ENCODE measurements at places on chromosomes 13 and 19.

DNA sequence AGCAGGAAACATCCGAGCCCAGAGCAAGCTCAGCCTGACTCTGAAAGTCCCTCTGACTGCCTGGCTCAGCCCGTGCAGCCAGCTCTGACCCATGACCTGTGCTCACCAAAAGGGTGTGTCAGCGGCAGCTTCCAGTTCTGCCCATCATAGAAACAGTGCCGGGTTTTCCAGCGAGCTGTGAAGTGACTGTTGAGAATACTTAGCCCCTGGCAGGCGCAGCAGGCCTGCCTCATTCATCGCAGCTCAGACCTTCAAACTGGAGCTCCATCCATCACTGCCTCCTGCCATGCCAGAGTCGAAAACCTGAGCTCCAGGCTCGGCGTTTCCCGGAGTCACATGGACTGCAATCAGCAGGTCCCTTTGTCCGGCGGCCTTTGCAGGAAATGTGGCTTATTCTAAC is 16.3 kb upstream of the GSX1 start:
- no peak for DNase-seq

GRCh38 chr13:46630431-46631178 is 77.6 kb downstream of the LRCH1 start:
- no peak for DNase-seq

DNA sequence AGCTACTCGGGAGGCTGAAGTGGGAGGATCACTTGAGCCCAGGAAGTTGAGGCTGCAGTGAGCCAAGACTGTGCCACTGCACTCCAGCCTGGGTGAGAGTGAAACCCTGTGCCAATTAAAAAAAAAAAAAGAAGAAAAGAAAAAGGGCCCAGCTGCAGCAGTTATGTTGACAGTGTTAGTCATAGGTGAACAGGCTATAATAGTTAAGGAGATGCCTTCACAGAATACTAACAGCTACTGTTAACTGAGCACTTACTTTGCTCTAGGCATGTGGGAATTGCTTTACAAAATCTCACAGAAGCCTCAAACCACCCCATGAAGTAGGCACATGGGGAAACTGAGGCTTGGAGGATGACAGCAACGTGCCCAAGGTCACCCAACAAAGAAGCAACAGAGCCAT is 3.9 kb downstream of the FBXO17 start:
- DNase-seq = no peak

DNA sequence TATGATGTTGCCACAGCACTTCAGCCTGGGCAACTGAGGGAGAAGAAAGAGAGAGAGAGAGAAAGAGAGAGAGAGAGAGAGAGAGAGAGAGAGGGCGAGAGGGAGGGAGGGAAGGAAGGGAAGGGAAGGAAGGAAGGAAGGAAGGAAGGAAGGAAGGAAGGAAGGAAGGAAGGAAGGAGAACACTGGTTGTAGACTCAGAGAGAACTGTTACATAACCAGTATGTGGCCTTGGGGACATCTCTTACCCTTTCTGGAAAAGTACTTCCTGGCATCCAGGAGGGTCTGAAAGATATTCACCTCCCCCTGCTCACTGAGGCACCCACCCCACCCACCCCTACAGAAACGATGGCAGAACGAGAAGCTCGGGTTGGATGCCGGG is 2.7 kb upstream of the ARHGEF1 start:
- no peak for DNase-seq

GRCh38 chr19:2039959-2040646 is 10.9 kb downstream of the MKNK2 start:
- DNase-seq = no peak

GRCh38 chr19:53771144-53771543 is 53.0 kb downstream of the NLRP12 start:
- DNase-seq = no peak

- DNase-seq = no peak
Observed at GRCh38 chr19:50516456-50516855, 2.7 kb upstream of the ASPDH start.

DNA sequence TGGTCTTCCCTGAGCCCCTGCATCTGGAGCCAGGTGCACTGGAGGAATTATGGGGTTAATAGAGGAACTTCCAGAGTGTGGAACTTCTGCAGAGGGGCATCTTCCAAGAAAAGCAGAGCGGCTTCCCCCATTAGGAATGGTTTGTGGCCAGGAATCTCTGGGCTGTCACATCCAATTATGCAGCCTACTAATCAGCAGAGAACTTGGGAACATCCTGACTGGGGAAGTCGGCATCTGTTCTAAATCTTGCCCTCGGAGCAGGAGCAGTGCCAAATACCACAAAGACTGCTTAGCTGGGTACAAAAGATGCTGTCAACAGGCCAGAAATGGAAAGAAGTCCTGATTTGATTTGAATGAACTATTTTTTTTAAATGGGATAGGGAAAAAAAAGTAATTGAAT is 435.1 kb downstream of the ZNF536 start:
- DNase-seq = no peak

- DNase-seq = no peak
Observed at GRCh38 chr13:73248711-73249580, 190.1 kb downstream of the KLF5 start.

DNA sequence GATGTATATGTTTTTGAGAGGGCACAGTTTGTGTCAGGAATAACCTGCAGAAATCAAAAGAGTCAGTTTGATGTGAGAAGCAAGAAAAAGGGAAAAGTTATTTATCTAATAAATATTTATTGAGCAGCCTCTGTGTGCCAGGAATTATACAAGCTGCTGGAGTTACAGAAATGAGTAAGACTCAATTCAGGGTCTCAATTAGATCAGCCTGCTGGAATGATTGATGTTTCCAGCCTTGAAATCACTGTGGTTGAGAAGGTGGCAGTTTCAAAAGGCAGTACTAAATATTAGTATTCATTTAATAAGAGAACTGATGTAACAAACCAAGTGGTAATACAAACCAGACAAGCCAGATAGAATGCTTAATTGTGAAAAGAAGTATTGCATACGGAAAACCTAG is 782.4 kb upstream of the GPC6 start:
- no peak for DNase-seq

DNA sequence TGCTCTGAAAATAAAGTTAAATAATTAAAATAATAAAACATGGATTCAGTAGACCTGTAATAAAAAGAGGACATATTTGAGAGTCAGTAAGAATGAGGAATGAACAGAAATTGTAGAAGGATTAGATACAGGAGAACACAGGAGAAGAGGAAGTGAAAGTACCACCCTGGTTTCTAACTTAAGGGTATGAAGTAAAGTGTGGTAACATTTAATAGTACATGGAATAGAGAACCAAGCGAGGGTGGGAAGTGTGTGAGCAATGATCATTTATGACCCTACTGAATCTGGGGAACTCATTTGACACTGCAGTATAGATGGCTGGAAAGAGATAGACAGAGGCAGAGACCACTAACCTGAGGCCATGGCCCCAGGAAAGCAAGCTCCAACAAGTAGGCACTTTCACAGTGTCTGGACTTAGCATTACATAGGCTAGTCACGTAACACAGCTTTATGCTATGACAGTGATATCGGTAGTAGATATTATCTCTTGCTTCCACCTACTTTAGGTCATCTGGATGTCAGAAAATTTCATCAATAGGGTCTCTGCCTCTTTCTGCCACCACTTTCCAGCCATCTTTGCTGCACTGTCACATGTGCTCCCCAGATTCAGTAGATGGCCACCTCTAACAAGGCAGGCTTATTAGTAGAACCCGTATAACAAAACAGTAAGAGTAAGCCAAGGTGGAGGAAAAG is 633.9 kb upstream of the MIR17HG start:
- no peak for DNase-seq

DNA sequence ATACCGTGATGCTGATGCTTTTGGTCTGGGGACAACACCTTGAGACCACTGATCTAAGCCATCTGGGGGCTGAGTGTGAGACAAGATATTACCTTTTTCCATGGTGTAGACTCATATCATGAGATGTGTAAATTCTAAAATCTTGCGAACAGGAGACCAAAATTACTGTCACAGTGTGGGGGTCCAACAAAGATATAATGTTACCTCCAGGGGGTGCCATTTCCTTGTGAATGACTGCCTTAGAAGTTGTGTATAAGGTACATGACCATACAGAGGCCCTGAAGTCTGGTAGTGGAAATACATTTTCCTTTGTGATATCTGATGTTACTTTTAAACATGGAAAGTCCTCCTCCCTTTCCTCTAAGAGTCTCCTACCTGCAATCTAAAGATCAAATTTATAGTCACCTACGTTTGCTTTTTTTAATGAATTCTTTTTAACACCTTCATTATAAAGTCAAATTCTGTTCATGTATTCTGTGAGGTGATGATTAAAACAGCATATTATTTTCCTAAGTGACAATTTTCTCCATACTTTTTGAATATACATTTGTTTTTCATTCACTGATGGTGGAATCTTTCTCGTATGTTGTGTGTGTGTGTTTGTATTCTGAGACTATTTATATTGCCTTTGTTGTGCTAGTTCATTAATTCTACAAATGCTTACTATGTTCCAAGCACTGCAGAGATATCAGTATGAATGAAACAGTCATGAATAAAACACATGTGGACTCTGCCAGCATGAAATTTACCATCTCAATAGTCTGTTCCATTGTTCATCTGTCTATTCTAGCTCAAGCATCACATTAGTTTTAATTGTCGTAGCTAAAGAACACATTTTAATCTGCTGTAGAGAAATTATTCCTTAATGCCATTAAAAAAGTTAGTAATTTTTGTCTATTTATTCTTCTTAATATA is 113.7 kb downstream of the RFC3 start:
- DNase-seq = no peak

DNA sequence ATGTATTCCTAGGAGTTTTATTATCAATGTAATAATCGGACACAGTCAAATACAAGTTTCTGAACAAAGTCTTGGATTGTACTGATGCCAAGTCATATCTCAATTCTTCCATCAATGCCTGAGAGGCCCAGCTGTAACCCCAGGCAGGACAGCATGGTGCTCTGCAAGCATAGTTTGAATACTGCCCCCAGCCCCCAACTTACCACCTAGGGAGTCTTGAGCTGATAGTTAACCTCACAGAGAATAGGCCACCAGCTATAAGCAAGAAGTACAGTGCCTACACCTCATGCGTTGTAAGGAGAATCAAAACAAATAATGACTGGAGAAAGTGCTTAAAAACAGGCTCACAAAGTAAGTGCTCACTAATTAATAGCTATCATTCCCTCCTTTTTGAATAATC is 2.7 kb downstream of the PROSER1 start:
- no peak for DNase-seq

GRCh38 chr19:48633148-48634035 is 3.8 kb downstream of the DBP start:
- no peak for DNase-seq

- DNase-seq = no peak
Observed at GRCh38 chr13:42549552-42549936, 24.4 kb upstream of the TNFSF11 start.

- no peak for DNase-seq
Observed at GRCh38 chr13:96958286-96958891, 35.9 kb downstream of the OXGR1 start.

DNA sequence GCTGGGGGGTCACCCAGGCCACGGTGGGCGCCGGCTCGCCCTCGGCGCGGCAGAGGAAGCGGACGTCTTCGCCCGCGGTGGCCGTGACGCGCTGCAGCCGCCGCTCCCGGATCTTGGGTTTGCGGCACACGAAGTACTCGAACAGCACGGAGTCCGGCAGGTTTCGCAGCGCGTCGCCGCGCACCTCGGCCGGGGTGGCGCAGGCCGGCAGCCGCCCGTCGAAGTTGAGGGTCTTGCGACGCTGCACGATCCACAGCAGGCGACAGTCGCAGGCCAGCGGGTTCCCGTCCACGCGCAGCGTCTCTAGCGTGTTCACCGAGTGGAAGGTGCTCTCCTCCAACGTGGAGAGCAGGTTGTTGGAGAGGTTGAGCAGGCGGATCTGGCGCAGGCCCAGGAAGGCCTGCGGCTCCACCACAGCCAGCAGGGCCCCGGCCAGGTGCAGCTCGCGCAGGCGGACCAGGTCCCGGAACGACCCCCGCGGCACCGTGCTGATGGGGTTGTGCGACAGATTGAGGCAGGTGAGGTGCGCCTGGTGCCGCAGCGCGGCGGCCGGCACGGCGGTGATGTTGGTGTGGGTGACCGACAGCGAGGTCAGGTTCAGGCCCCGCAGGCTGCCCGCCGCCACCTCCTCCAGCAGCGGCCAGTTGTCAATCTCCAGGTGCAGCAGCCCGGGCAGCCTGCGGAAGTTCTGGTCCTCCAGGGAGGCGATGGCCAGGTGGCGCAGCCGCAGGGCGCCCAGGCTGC is 8.6 kb upstream of the PEAK3 start:
- no peak for DNase-seq

DNA sequence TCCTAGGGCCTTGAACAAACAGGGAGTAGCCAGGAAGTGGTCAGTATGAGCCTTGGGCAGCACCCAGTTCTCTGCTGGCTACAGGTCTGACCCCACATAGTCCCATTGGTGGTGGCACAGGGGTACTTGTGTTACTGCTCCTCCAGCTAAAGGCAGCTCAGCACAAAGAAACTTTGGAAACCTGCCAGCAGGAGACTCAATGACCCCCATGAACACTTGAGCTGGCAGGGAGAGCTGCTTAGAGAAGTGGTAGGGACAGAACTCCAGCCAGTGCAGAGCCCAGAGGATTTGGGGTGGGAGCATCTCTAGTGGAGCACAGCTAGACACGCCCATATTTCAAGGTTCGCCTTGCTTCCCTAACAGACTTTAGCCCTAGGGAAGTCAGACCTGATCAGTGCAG is 10.4 kb upstream of the ZNF586 start:
- DNase-seq = no peak

GRCh38 chr13:80348314-80348713 is 7.4 kb upstream of the SPRY2 start:
- DNase-seq = no peak

GRCh38 chr13:88932950-88933349 is 1261.8 kb downstream of the SLITRK5 start:
- no peak for DNase-seq

DNA sequence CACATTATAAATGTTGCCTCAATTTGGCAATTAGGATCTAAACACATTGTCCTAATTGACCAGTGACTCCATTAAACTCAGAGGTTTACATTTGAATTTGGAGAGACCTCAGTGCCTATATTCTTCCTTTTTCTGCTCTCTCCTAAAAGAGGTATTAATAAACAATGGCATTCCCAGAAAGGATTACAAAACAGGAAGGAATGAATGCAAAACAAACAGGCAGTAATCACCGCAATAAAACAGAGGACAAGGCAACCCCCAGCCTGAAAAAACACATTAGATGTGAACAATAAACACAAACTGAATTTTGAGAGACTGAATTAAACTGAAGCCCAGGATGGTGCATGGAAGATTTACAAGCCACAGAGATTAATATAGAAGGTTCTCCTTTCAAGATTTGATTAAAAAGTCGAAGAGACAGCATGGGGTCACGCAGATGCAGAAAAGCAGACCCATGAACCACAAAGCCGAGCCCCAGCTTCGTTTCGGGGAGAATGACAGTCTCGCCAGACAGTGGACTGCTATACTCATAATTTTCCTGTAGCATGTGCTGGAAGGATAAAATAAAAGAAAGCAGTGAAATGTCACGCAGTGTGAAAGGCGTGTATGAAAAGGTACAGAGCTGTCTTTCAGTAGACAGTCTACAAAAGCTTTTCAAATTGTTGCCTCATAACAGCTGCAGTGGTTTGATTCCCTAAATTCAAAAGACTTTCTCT is 503.0 kb downstream of the LIG4 start:
- no peak for DNase-seq

GRCh38 chr13:31038834-31039552 is 106.5 kb downstream of the TEX26 start:
- DNase-seq = no peak

GRCh38 chr13:39345982-39346381 is 257.0 kb downstream of the LHFPL6 start:
- DNase-seq = no peak

All from dorsolateral prefrontal cortex (tissue), 122 donors.